Stimulated activated CD4-positive, alpha-beta T cell treated with anti-CD3 and anti-CD28 coated beads, Interleukin-1b, Interleukin-23, amount 100 ng/mL, for 1 hour (primary cell): ENCODE measurements at places on chromosomes 5 and 9.

DNA sequence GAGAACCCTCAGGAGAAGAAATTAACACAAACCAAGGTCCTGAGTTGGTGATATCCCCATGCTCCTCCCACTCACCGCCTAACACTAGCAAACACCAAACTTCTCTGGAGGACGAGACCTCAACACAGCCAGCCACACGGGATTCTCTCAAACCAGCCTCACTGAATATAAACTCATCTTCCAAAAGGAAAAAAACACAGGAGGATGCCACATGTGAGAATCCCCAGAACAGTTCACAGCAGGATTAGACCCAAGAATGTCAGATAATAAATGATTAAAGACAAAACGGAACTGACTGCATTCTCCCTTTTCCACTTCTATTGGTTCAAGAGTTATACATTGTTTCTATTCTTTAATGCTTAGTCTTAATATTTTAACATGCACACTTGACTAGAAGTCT lies 89.2 kb downstream of the LPAR1 start:
- DNase-seq, result no peak

- no peak for DNase-seq
Measured at GRCh38 chr5:34491251-34491620, 164.9 kb upstream of the RAI14 start.

DNA sequence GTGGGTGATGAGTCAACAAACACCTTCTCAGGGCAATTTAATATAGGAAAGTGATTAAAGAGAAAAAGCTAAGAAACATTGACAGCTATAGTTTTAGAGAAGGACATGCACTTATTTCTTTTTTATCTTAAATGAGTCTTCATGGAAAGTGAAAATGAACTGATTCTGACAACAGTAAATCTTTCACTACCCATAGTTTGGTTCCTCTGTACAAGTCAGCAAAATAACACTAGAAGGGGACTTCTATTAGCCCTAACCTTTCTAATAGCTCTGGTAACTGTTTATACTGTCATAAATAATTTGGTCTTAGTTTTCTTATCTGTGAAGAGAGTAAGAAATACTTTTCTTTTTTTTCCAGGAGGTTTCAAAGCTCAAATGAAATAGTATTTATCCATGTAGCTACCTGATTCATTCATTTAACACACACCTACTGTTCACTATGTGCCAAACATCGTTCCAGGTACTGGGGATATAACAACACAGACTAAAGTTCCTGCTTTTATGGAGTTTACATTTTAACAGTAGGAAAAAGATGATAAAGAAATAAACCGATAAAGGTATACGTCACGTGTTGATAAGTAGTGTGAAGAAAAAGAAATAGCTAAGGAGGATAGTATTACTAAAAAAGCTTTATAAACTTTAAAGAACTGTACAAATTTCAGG lies 148.2 kb downstream of the PCSK1 start:
- DNase-seq, result no peak

DNA sequence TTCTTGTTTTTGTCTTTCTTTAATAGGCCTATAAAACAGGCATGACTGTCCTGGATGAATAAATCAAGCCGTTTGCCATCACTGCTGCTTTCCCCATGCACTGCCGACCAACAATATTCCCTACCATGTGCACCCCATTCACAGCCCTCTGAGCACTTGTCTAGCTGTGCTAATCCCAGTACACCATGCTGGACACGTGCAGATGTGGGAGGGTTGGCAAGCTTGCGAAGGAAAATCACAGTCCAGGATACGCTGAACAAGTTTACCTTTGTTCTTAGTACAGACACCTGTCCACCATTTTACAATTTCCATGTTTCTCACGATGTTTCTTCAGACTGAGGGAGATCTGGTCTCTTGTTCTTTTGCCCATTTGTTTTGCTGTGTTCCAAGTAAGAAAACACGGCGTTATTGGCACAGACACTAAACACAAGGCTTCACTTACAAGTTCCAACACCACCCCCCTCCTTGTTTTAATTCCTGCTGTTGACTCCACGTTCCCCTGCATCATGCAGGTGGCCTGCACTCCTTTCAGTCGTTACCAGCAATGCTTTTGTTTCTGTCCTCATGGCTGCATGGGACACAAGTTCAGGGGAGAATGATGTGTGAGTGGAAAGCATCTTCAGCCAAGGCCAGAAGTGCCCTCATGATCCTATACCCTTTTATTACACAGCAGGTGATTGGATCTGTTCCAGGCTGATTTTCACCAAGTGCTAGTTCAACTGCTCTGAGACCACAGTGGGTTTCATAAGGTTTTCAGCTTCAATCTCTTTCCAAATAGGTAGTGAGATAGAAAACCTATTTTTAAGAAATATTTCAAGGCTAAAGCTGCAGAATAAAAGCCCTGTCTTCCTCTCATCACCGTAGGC lies 608.9 kb downstream of the IRX1 start:
- DNase-seq, result no peak

DNA sequence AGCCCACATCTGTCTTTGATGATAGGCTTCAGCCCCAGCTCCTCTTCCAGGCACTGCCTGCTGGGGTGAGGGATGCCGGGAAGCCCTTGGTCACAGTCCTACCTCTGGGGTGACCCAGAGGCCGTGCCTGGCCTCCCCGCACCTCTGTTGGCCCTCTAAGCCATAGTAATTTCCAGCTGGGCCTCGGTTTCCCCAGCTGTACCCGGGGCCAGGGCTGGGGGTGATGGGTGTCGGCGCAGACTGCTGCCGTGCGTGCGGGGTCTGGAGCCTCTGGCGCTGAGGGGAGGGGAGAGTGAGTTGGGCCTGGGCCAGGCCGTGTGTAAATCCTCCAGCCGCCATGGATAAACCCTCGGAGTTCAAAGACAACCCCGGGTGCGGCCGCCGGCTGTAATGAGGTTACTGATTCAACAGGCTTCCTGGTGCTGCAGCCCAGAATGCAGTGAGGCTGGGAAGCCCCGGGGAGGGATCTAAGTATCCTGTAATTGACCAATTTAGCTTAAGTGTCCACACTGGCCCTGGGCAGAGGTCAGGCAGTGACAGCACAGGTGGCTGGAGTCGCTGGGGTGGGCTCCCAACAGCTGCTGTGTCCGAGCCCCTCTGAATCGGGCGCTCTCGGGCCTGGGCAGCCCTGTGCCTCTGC lies 7.1 kb downstream of the RXRA start:
- no peak for DNase-seq

DNA sequence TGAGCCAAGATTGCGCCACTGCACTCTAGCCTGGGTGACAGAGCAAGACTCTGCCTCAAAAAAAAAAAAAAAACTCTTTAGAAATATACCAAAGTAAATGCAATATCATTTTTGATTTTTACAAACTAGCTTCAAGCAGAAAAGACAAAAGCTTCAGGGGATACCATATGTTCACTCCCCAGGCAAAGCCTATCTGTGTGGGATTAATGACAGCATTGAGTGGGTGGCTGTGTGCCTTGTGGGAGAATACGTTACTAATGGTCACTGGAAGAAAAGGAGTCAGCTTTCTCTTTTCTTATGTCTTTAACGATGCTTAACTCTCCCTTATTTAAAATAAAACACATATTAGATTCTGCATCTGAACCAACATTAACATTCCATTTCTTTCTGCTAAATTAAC lies 1.9 kb downstream of the PCA3 start:
- DNase-seq, result no peak

DNA sequence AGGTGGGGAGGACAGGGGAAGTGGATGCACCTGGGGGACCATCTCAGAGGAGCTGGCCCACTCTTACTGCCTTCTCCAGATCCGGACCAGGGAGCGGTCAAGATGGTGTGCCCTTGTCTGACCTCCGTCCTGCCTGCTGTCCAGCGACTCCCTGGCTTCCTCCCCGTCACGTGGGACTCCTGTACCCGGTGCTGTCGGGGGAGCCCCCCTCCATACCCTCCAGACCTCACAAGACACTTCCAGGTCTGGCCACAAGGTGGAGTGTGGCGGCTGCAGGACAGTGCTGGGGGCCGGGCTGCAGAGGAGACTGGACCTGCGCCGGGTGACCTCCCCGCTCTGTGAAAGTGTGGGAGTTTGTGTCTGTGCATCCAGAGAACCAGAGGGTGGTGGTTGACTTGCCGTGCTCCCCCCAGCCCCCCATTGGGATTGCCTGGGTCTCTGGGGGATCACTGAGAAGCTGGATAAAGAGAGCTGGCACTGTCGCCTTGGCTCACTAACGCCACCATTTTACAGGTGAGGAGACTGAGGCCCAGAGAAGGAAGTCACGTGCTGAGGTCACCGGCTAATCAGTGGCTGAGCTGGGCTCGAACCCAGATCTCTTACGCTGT lies 1.9 kb upstream of the CRB2 start:
- peak; percentile 30 for DNase-seq

- DNase-seq, result no peak
Measured at GRCh38 chr9:3244963-3245653, 280.7 kb downstream of the RFX3 start.

DNA sequence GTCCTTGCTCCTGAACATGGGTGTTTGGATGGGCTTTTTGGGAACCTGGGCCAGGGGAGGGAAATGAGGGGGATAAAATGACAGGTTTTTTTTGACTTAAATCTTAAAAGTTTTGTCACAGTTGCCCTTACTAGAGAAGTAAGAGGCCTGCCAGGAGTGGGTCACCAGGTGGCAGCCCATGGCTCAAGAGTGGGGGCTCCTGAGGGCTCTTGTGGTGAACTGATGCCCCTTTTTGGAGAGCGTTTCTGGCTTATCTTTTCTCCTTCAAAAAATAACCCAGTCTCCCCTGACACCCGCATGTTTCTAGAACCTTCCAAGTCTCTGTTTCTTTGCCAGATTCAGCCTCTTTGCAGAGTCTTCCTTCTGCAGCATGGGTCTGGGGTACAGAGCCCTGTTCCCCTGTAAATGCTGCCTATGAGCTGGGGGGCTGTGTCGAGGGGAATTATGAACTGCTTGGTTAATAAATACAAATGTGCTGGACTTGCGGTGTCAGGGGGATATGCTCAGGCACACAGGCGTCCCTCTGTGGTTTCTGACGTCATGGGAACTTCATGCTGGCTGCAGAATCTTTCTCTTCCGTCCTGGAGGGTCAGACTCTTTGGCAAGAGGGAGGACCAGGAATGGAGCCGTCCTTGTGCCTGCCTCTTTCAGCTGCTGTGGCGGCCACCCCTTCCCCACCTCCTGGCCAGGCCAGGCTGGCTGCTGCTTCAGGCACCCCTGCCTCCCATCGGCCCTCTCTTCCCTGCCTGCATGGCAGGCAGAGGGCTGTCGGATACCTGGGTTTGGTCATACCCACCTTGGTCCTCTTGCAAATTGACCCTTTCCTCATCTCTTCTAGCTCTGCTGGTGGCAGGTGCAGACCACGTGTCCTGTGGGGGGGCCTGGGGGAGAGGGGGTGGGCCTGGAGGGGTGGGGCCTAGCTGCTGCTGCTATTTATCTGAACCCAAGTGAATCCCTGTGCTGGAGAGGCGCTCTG lies 30.1 kb downstream of the PTPA start:
- DNase-seq, result no peak

DNA sequence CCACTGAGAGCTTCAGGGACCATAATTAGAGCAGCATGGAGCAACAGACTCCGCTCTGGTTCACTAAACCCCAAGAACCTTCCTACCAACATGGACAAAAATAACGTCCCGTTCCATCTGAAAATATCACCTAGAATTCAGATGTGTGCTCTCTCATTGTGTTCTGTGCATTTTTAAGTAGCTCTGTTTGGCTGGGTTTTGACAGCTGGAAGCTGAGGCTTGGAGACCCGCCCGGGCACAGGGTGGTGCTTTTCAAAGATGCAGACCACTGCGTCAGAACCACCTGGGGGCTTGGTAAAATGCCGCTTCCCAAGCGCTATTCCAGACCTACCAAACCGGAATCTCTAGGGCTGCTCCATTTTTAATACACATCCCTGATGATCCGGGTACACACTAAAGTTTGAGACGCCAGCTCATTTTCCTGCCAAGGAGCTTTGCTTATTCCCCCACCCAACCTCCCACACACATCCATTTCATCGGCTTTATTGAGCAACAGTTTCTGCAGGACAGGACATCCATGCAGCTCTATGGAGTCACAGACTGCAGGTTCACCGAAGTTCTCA lies 104.8 kb downstream of the GABBR2 start:
- DNase-seq, result no peak

DNA sequence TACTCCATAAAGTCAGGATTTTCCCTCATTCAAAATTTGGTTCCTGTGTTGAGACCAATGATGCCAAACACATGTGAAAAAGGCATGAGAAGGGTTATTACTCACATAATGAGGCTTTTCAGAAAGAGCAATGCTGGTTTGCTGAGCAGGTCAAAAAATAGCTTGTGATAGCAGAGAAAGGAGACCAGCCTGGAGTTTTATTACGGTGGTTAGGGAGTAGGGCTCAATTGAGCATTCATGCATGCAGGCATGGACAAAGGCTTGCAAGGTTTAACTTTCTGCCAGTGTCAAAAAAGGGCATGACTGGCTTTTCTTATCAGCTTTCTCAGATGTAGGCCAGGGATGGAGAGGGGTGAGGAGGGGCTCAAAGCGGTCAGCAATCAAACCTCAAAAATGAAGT lies 628.3 kb downstream of the DNAH5 start:
- DNase-seq, result no peak

GRCh38 chr9:81182431-81182830 lies 506.9 kb downstream of the TLE1 start:
- DNase-seq, result no peak

DNA sequence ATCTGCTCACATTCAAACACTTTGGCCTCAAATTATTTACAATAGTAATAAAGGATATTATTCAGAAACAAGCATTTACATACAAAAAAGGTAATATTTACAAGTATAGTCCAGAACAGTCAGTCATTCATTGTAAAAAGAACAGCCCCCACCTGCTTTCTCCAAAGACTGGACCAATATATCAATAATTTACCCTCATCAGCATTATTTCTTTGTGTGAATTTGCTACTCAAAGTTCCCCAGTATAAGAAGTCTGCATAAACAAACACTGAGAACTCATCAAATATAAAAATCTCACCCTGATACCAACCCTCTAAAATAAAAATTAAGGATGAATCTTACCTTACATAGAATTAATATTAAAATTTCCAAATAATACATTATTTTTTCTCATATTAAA lies 267.8 kb upstream of the POU5F2 start:
- no peak for DNase-seq
